ENCODE measurements at places on chromosomes 2 and 18.

DNA sequence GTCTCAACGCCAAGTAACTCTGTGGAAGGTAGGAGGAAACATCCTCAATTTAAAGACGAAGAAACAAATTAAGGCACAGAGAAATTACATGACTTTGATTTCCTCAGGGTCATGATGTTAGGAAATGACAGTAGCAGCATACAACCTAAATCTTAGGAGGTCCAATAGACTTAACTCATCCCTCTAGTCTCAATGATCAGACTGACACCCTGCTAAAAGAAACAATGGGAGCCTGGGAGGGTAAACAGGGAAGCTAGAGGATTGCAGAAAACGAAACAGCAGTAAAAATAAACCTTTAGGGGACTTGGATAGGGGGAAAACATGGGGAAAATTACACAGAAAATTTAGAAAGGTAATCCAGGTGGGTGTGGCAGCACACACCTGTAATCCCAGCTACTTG is 56.0 kb downstream of the ROCK2 start:
- H3K4me1 ChIP-seq = peaks cover 28% of the 10 kb centered on the region
- no peak overlapping the region for H3K27ac ChIP-seq
- H3K27me3 ChIP-seq = no peaks in the 10 kb centered on the region
- H3K36me3 ChIP-seq = peaks cover 22% of the 10 kb centered on the region
- no peak for DNase-seq

DNA sequence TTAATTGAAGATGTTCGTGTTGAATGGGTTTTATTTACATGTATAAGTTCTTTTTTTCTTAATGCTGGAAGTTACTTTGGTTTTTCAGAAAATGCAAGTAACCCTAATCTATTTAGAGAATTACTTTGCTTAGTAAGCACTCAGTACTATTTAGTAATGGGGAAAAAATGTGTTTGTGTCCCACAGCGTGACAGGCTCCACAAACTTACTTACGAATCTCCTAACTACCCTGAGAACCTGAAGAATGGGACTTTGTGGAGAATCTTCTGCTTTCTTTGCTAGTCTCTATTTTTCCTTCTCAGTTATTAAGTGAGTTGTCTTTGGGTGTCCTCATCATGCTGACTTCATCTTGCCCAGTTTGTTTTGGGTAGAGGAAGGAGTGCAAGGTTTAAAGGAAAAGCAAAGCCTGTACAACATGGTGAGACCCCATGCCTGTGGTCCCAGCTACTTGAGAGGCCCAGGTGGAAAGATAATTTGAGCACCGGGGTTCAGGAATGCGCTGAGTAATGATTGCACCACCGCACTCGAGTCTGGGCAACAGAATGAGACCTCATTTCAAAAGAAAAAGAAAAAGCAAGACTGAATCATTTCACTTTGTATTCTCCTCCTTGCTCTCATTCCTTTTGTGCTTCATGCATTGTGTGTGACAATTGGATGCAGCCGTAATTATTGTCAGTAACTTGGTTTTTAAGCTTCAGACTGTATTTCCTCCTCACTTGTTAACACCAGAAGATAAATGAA is 10.2 kb downstream of the NEDD4L start:
- no peak overlapping the region for H3K4me3 ChIP-seq
- no peak for DNase-seq
- peaks cover 4% of the 10 kb centered on the region for H3K4me1 ChIP-seq
- H3K27me3 ChIP-seq = no peaks in the 10 kb centered on the region
- no peaks in the 10 kb centered on the region for H3K36me3 ChIP-seq

- H3K27ac ChIP-seq = no peak overlapping the region
- no peak for DNase-seq
- no peaks in the 10 kb centered on the region for H3K27me3 ChIP-seq
Observed at GRCh38 chr2:133213651-133214050, 354.6 kb downstream of the NCKAP5 start.

DNA sequence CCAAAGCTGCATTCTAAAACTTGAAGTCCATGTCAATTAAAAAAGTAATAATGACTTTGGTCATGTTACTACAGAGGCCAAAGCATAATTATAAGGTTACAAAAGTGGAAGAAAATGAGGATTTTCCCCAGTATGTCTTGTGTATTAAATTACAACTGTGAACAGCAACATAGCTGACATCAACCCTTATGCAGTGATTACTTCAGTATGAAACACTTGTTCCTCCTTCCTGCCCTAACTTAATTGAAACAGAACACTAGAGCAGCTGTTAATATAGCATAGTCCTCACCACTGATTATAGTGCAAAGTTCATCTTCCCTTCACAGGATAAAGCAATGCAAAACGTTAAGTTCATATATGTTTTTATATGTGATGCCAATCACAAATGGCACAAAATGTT is 29.9 kb downstream of the EPB41L3 start:
- no peak overlapping the region for H3K4me3 ChIP-seq
- H3K27me3 ChIP-seq = peaks cover 13% of the 10 kb centered on the region
- H3K27ac ChIP-seq = no peak overlapping the region
- no peak for DNase-seq
- peaks cover 12% of the 10 kb centered on the region for H3K4me1 ChIP-seq
- no peaks in the 10 kb centered on the region for H3K36me3 ChIP-seq

Data from stimulated activated naive B cell treated with anti-CD40 and anti-IgM and Interleukin-4, amounts not matched to agents 10 μg/mL and 1 μg/mL and 100 μg/mL, for 72 hours (primary cell).